Stimulated activated naive CD4-positive, alpha-beta T cell treated with Interleukin-2 at 50 U/mL for 16 hours (primary cell): ENCODE measurements at places on chromosomes 13 and 19.

DNA sequence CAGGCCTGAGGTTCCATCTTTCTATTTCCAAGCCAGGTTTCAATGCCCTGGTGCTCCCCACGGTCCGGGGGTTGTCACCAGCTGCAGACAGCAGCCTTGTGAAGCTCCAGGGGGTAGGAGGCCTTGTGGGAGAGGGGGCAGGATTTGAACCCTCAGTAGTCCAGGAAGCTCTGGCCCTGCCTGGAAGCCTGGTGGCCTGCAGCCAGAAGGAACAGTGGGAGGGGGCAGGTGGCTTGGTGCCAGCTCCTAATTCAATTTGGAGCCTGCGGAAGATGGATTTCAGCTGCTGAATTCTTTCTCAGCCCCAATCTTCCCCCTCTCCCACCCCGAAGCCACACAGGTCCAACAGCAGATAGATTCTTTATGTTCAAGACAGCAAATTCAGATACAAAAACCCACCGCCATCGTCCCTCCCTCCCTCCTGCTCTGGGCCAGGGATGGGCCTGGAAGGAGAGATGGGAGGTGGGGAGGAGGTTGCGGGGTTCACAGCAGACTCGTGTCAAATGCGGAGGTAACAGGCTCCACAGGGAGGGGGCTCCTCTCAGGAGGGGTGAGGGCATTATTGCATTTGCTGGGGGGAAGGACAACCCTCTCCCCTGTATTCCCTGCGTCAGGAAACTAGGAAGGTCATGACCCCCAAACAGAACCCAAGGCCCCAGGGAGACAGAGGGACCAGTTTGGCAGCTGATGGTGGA, 2.4 kb upstream of the PTGER1 start:
- DNase-seq, result no peak

DNA sequence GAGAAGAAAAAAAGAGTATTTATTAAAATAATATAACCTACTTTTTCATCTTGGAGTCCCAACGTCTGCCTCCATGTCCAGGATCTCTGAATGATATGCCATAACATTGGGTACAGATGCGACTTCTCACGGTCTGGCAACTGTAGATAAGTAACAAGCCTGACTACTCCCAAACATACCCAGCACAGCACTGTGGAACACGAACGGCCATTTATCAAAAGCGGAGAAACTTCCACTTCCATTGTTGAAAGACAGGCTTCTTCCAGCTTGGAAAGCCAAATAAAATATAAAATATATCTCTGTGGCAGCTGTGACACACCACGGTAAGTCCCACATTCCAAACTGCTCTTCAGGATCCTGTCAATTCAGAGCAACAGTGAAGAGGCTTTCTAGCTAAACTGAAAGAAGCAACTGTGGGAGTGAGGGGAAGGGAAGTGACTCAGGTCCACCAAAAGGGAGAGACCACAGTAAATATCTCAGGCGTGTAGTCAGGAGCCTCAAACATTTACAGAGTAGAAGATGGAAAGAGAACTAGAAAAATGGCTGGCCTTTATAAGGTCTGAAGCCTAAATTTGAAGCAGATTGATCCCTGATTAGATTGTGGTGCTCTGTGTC, 331.7 kb downstream of the LIG4 start:
- no peak for DNase-seq

- no peak for DNase-seq
These were observed 35.1 kb downstream of the ELF1 start for GRCh38 chr13:40983725-40984667.

DNA sequence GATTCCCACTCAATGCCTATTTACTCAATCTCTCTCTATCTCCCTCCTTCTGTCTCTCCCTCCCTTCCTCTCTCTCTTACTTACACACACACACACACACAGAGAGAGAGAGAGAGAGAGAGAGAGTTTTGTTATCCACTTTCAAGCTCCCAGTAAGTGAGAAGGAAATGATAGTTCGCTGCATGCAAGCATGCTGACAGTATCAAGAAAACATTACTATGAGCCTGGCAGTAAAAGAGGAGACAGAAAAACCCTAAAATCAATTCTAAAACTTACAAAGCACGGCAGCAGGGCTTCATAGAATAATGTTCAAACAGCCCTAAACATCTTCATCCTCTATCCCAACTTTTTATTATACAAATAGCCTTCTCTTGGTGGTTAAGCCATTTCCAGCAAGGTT, 171.9 kb downstream of the FOXO1 start:
- DNase-seq, result no peak

GRCh38 chr13:42363941-42364612, 92.1 kb downstream of the AKAP11 start:
- no peak for DNase-seq

DNA sequence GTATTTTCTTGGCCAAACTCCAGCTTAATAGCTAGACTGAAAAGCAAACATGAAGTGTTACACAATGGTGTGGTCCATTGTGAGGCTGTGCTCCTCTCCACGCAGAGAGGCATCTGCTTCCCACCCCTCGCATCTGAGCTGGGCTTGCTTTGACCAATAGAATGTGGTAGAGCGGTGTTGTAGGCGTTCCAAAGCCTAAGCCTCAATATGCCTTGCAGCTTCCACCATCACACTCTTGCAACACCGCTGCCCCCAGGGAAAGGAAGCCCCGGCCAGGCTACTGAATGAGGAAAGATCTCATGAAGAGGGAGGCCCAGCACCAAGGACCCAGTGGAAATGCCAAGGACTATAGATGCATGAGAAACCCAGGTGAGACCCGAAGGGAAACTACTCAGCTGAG, 9.4 kb downstream of the FLT1 start:
- DNase-seq, result no peak

DNA sequence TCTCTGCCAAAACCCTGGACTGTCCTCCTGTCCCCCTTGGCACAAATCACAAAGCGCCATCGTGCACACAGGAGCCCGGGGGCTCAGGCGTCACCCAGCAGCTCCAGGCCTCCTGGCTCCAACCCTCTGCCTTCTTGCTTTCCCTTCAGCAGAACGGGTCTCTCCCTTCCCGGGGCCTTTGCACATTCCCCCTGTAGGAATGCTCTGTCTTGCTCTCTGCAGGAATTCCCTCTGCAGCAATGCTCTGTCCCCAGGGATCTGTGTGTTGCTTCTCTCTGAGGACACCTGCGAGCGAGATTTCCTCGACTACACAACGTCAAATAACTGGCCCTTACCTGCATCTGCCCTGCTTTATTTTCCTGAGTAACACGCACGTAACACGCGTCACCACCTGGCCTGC, 13.3 kb upstream of the RASA3 start:
- DNase-seq, result no peak
